ENCODE measurements at places on chromosomes 12 and 14.

- DNase-seq: no peak
Measured at GRCh38 chr14:55138091-55138490, 9.0 kb downstream of the LGALS3 start.

DNA sequence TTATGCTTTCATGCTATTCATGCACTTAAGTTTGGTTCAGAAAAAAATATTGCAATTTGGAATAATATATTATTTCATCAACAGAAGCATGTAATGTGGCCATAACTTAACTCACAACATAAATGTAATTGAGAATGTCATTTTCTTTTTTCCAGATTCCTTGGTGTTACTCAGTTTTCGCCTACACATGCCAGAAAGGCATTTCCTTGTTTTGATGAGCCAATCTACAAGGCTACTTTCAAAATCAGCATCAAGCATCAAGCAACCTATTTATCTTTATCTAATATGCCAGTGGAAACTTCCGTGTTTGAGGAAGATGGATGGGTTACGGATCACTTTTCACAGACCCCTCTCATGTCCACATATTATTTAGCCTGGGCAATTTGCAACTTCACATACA, 14.4 kb downstream of the TRHDE start:
- DNase-seq: no peak

DNA sequence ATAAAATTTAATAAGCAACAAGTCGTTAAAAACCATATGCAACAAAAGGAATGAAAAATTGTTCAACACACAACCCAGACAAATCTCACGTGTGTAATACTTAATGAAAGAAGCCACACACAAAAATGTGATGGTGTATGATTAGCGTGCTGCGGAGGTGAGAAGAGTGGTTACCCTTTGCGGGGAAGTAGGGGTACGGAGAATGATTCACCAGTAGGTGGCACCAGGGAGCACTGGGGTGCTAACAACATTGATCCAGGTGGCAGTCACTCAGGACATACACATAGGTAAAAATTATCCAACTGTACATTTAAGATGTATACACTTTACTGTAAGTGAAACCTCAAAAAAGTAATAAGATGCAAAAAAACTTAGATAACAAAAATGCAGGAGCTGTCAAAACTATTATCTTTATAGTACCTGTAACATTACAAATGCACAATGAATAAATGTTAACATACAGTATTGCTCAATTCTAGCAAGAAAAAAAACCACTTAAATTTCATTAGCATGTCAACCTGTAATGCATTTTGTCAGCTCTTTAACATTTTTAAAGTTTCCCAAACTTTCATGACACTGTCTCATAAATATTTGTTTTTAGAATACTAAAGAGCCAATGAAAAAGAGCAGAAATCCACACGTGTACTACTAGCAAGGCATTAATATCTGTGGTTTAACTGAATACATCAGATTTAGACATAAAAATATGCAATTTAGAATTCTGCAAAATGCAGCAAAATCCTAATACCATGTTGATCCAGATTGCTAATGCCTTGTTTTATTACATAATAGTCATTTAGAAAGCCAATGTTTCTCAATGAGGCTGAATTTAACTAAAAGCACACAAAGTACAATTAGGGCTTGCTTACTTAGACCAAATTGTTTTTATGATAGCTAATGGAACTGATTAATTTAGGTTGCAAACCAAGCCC, 46.7 kb downstream of the TMCC3 start:
- peak; percentile 52 for DNase-seq

DNA sequence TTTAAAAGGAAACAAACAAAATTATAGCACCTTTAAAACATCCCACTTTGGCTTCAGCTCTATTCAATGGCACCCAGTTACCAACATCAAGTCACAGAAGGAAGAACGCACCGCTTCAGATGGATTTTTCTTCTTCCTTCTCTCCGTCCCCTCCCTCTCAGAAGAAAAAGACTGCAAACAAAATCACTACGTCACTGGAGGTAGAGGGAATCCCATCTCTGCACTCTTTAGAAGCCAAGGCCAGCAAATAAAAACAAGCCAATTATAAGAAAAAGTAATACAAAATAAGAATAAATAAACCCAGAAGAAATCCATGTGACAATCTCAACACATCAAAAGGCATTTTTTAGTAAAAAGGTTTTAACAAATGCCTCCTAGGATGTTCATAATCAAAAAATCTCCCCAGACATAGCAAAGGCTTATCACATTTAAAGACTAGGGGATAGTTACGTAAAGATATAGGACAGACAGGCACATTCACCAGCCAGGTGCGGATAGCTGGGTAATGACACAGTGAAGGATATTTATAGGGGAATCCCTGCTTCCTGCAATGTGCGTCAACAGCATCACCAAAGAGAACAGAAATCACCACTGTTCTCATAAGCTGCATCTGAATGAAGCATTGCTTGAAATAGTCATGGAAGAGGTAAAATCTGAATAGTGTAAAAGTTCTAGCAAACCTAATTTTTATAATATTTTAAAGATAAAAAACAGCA, 89.4 kb downstream of the R3HDM2 start:
- no peak for DNase-seq

GRCh38 chr14:76933515-76933914, 95.0 kb downstream of the IRF2BPL start:
- DNase-seq: no peak

- DNase-seq: no peak
Measured at GRCh38 chr12:32003654-32004053, 44.4 kb downstream of the RESF1 start.

DNA sequence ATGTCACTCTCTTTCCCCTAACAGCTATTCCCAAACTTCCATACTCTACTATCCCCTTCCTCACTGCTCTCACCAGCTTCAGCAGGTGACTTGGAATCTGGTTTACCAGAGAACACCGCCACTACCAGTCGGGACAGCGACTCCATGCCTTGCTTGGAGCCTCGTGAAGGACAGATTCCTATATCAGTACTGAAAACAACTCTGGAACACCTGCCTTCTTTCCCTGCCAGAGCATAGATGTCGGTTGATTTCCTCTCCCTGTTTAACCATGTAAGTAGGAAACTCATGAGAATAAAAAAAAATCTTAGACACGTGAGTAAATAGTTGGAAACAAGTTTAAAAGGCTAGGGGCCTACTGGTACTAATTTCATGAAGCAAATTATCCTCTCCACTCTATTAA, 219.5 kb upstream of the ABCD2 start:
- no peak for DNase-seq

- DNase-seq: no peak
Measured at GRCh38 chr14:46574221-46574977, 77.2 kb downstream of the RPL10L start.

GRCh38 chr14:58844544-58844943, 206.8 kb downstream of the DACT1 start:
- no peak for DNase-seq

DNA sequence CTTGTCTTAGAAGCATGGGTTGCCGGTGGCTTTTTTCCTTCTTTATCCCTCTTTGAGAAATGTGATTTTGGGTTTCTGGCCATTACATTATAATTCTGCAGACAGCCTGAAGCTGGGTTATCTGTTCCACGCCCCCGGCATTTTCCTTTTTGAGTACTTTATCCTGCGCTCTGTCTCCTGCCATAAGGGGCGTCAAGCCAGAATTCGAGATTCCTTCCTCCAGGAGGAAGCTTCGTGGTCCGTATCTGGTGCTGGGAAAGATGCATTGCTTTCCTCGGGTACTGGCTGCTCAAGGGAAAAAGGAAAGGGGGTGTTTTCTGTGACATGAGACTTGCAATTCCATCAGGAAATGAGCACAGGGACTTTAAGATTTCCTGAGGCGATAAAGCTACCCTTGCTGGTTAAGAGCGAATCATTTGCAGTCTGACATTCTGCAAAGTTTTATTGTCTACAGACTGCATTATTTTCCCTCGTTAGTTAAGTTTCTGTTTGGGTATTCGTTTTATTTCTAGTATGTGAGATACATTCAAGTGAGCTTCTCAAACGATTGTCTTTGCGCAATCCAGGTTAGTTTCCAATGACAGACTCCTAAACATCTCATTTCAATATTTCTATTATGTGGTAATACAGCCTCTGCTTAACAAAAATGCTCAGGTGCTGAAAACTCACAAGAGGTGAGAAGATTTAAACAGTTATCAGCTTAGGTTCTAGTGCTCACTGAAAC, 694 bp downstream of the AKAP5 start:
- DNase-seq: no peak

GRCh38 chr12:26648584-26648983, 184.4 kb downstream of the ITPR2 start:
- DNase-seq: no peak

DNA sequence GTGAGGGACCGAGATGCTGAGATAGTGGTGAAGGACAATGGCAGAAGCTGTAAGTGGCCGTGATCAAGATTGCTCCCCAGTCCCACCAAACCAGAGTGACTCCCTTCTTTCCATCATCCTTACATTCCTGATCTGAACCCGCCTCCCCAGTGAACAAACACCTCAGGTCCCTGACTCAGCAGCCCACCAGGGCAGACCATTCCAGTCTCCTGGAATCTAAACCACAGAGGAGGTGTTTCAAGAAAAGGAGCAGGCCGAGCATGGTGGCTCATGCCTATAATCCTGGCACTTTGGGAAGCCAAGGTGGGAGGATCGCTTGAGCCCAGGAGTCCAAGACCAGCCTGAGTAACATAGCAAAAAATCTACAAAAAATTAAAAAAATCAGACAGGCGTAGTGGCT, 6.6 kb downstream of the ERBB3 start:
- no peak for DNase-seq

DNA sequence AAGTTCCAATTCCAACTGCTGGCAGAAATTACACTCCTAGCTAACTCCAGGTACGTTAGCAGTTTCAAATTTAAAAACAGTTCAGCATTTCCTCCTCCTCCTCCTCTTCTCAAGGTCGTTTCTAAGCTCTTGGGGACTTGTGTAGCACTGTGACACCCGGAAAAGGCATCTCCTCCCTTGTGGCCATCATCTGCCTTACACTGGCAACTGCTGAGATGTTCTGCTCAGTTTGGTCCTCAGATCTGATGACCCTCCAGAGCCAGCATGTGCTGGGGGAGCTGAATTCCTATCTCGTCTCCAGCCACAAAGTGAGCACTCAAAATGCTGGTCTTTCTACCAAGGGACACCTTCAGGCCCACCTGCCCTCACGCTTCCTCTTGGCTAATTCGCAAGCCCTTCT, 43.5 kb upstream of the CDKN3 start:
- DNase-seq: no peak

- no peak for DNase-seq
Measured at GRCh38 chr12:118841588-118841987, 139.8 kb upstream of the SRRM4 start.

DNA sequence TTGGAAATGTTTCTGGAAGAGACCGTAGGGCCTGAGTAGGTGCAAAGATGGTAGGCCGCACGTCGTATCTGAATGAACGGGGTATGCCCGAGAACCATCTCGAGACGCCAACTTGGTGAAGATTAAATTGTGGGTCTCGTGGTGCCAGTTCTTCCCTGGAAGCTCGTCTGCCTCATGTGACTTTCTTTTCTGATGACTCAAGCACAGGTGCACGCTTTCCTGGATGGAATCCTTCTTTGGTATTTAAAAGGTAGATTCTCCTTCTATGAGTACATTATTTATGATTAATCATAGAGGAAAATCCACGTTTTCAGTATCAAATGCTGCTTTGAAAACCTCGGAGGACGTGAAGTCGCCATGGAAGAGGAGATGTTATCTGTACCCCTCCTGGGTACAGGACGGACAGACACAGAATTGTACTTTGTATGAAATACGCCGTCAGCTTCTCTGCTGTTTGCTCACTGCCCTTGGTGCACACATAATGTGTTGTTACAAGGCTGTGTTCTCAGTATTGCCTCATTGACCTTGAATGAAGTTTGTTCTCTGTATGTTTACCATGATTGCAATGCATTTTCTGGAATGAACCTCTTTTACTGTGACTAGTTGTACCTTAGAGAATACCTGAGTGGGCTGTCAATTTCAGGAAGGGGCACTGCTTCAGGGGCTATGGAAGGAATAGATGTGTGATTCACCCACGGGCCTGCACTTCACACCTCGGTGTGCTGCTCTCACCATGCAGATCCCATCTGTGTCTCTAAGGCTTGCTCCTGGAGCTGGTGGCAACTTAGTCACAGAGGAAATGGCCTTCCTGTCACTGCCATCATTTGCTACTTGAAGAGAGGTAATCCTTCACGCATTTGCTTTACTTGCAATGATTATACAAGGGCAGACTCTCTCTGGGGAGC, 137.3 kb upstream of the RTL1 start:
- no peak for DNase-seq

Measured in MM.1S (cell line).